Lower lobe of right lung (tissue), 2 donors: ENCODE measurements at places on chromosomes 6 and 20. TPM values are rescaled to one million over a fixed set of nuclear protein-coding genes. Genes with fewer than 3 reads are reported as not detected.

Gene NFYA
- 21.0 TPM for total RNA-seq

Gene MOG
- not detected for total RNA-seq

Gene NRSN1
- not detected for total RNA-seq

Gene GNMT
- 2.4 TPM for total RNA-seq

Gene PRDM1
- total RNA-seq, result 13.9 TPM

Gene BPIFA2
- not detected for total RNA-seq

Gene CGAS
- 10.4 TPM for total RNA-seq

Gene UNC93A
- total RNA-seq, result not detected

Gene MAPK13
- 71.7 TPM for total RNA-seq

Gene DLGAP4
- total RNA-seq, result 59.3 TPM

Gene TMEM170B
- 12.4 TPM for total RNA-seq

Gene RBBP9
- total RNA-seq, result 15.3 TPM

Gene SALL4
- total RNA-seq, result 0.09 TPM

Gene PROKR2
- total RNA-seq, result not detected

Gene MUC21
- 3.8 TPM for total RNA-seq

Gene FAM209B
- total RNA-seq, result 0.59 TPM

Gene NKX2-2
- not detected for total RNA-seq

Gene PRDM13
- not detected for total RNA-seq

Gene C6orf163
- 4.2 TPM for total RNA-seq

Gene SLC32A1
- total RNA-seq, result not detected

Gene CYB5R4
- 35.4 TPM for total RNA-seq

Gene LEMD2
- total RNA-seq, result 53.6 TPM

Gene TRAPPC3L
- not detected for total RNA-seq

Gene GJA1
- 64.1 TPM for total RNA-seq

Gene PTCRA
- total RNA-seq, result 9.8 TPM

Gene RAD21L1
- total RNA-seq, result not detected

Gene VSX1
- not detected for total RNA-seq
